ENCODE measurements at places on chromosomes 1 and 21. TPM values are rescaled to one million over a fixed set of nuclear protein-coding genes. Genes with fewer than 3 reads are reported as not detected.

GRCh38 chr1:48947761-48948537 lies 171.3 kb upstream of the BEND5 start:
- H3K36me3 ChIP-seq, result no peaks in the 10 kb centered on the region
- peak overlapping the region; percentile 73 for H3K27ac ChIP-seq
- peaks cover 23% of the 10 kb centered on the region for H3K4me1 ChIP-seq
- H3K27me3 ChIP-seq, result peaks cover 2% of the 10 kb centered on the region

DNA sequence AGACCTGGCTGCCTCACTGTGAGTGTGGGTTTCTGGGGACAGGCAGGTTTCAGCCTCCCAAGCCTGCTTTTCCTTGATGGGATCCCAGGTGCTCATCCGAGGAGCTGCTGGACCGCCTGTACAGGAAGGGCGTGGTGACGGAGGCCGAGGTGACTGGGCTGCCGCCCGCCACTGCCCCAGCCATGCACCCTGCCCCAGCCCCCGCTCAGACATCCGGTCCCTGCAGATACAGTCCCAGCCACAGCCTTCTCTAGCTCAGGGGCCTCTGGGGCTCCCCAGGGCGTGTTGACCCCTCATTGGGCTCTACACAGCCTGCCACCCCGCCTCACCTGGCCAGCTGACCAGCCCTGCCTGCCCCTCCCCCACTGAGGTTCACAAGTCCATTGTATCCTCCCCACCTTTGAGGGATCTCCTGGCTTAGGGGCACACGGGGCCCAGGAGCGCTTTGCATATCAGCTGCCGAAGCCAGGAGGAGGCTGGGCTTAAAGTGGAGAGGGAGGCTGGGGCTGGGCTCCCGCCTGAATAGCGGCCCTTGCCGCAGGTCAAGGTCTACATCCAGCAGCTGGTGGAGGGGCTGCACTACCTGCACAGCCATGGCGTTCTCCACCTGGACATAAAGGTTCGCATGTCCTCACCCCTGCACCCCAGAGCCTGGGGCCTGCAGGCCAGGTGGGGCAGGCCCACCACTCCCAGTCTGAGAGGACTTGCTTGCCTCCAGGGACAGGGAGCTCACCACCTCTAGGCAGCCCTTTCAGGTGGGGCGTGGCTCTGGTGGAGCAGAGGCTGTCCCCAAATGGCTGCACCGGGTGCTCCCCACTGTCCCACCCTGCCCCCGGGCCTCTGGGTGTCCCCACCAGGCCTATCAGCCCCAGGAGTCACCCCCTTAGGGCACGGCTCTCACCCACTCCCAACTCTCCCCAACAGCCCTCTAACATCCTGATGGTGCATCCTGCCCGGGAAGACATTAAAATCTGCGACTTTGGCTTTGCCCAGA lies 38.5 kb downstream of the TRIM11 start:
- H3K4me1 ChIP-seq, result no peaks in the 10 kb centered on the region
- no peak overlapping the region for H3K27ac ChIP-seq
- H3K36me3 ChIP-seq, result no peaks in the 10 kb centered on the region
- DNase-seq, result peak; percentile 17

DNA sequence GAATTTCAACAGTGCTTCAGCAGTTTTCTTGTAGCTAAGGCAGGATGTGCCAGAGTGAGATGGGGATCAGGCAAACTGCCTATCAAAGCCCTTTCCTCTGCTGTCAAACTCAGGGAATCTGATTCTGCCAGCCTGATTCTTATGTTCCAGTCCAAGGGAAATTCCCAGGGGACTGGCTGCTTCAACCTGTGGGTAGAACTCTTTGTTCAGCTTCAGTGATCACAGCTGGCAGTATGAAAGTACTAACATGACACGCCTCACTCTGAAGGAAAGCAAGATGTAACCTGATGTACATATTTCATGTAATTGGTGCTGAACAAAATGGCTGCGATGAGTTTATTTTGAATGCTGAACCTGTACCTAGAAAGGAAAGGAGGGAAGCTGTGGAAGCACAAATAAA lies 40.1 kb upstream of the SLC5A9 start:
- no peak overlapping the region for H3K27ac ChIP-seq
- peaks cover 3% of the 10 kb centered on the region for H3K4me1 ChIP-seq
- no peaks in the 10 kb centered on the region for H3K36me3 ChIP-seq
- DNase-seq, result peak; percentile 18

DNA sequence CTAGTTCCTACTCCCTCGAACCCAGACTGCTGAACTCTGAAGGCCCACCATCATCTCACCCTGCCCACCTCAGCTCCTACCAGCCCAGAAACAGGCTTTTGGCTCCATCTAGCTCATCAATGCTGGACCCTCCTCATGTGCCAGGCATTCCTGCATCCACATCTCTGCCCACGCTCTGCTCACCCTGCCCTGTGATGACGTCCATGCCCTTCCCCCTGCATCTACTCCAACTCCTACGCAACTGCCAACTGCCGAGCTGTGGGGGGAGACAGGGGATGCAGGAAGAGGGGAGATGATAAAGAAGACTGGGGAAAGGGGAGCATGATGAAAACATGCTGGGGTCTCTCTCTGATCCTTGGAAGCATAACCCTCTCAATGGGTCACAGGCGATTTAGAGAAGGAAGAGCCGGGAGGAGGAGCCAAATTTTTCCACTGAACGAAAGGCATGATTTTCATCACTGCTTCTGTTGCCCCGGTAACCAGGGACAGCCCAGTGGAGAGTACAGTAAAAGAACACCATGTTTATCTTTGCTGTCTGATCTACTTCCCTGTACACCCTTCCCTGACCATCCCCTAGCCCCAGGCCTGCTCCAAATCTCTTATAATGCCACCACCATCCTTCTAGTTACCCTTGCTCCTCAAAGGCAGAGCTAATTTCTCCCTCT lies 44.3 kb downstream of the CD34 start:
- no peaks in the 10 kb centered on the region for H3K4me1 ChIP-seq
- DNase-seq, result no peak
- peaks cover 2% of the 10 kb centered on the region for H3K27me3 ChIP-seq
- H3K36me3 ChIP-seq, result no peaks in the 10 kb centered on the region

DNA sequence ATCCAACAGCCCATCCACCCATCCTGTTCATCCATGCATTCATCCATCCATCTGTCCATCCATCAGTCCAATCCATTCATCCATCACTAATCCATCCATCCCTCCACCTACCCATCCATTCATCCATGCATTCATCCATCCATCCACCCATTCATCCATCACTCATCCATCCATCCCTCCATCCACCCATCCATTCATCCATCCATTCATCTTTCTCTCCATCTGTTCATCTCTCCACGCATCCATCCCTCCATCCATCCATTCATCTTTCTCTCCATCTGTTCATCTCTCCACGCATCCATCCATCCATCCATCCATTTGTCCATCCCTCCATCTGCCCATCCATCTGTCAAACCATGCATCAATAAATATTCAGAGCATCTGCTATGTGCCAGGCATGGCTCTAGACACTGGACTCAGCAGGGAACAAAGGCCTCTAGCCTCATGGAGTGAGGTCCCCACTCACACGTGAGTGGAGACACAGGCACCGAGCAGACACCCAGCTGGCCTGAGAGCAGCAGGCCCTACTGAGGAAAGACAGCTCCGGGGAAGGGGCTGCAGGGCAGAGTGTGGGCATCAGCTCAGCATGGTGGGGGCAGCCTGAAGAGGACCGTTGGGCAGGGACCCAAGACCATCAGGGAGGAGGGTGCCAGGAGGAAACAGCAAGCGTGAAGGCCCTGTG lies 9.6 kb downstream of the KRTAP10-1 start:
- peak overlapping the region; percentile 28 for H3K27ac ChIP-seq
- H3K27me3 ChIP-seq, result peaks cover 5% of the 10 kb centered on the region
- no peak overlapping the region for H3K4me3 ChIP-seq
- peaks cover 8% of the 10 kb centered on the region for H3K4me1 ChIP-seq

DNA sequence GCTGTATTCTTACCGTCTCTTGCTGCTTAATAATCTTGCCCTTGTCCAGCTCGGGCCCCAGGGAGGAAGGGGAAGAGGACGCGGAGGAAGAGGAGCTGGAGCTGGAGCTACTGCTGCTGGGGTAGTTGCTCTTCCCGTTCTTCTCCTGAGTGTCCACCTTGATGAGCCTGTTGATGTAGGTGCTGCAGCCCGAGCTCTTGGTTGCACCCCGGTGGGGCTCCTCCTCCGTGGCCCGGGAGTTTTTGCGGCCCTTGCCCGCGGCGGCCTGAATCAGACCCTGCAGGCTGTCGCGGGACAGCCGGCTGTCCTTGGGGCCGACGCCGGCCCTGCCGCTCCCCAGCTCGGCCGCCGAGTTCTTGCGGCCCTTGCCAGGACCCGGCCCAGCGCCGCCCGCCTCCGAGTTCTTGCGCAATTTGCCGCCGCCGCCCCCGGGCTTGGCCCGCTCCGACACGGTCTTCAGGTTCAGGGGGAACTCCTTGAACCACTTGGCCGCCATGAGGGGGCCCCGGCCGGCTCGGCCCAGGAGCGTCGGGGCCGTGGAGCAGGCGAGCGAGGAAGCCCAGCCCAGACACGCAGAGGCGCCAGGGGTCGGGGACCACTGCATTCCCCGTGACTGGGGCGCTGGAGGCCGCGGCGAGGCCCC lies 475 bp upstream of the TDRD10 start:
- peaks cover 5% of the 10 kb centered on the region for H3K36me3 ChIP-seq
- peaks cover 13% of the 10 kb centered on the region for H3K27me3 ChIP-seq
- peak overlapping the region; percentile 38 for H3K4me3 ChIP-seq
- H3K27ac ChIP-seq, result no peak overlapping the region
- H3K4me1 ChIP-seq, result peaks cover 4% of the 10 kb centered on the region

DNA sequence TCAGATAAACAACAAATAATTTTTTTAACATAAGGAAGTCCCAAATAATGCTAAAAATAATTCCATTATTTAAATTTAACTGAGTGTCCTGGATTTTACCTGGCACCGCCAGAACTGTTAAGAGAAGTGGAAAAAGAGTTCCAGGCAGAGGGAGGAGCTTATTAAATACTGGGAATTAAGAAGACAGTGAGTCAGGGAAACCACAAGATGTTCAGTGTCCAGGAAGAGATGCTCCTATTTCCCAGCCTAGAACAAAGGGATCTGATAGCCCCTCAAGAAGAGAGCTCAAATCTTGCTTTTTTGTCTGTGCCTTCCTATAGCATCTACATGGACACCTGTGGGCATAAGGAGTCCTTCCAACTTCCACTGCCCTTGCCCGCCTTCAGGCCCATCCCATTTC lies 85.9 kb downstream of the PGM1 start:
- DNase-seq, result no peak
- H3K27me3 ChIP-seq, result peaks cover 8% of the 10 kb centered on the region
- no peak overlapping the region for H3K4me3 ChIP-seq
- H3K4me1 ChIP-seq, result no peaks in the 10 kb centered on the region
- H3K36me3 ChIP-seq, result peaks cover 23% of the 10 kb centered on the region

DNA sequence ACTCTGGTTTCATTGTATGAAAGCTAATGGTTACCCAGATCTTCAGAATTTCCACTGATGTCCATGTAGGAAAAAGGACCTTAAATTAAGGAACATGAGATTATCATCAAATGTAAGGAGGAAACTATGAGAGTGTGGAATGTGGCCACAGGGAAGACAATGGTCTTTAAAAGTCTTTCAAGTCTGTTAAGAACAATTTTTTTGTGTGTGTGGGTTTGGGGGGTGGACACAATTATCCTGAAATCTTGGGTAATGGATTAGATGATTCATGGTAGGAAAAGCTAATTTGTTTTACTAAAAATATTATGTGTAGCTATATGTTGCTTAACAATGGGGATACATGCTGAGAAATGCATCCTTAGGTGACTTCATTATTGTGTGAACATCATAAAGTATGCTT lies 72.9 kb downstream of the PLA2G4A start:
- no peak overlapping the region for H3K4me3 ChIP-seq
- no peaks in the 10 kb centered on the region for H3K4me1 ChIP-seq
- no peak for DNase-seq
- H3K27ac ChIP-seq, result no peak overlapping the region

DNA sequence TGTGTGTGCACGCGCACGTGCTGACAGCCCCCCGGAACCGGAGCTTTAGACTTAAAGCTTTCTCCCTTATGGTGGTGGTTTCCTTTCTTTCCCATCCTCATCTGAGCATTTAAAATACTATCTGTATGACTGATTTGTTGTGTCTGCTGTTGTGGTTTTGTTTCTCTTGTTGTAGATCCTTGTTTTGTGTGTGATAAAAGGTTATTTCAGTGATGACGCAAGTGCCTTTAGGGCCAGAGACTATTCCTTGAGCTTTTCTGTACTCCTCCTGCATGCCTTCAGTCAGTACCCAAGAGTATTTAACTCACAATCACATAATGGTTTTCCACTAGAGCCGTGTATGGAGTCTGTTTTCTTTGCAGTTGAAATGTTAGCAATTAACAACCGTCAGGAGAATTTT lies 45.4 kb downstream of the LCA5L start:
- H3K4me1 ChIP-seq, result no peaks in the 10 kb centered on the region
- DNase-seq, result no peak
- H3K4me3 ChIP-seq, result no peak overlapping the region
- no peaks in the 10 kb centered on the region for H3K36me3 ChIP-seq
- peaks cover 1% of the 10 kb centered on the region for H3K27me3 ChIP-seq

GRCh38 chr21:36542312-36543101 lies 62.6 kb upstream of the CLDN14 start:
- no peak for DNase-seq
- no peak overlapping the region for H3K27ac ChIP-seq
- H3K36me3 ChIP-seq, result no peaks in the 10 kb centered on the region
- peaks cover 3% of the 10 kb centered on the region for H3K4me1 ChIP-seq
- no peaks in the 10 kb centered on the region for H3K27me3 ChIP-seq

GRCh38 chr21:36927719-36928117 lies 38.8 kb downstream of the HLCS start:
- H3K27me3 ChIP-seq, result peaks cover 2% of the 10 kb centered on the region
- no peak overlapping the region for H3K4me3 ChIP-seq
- peak; percentile 90 for DNase-seq
- H3K27ac ChIP-seq, result peak overlapping the region; percentile 33

GRCh38 chr1:41687007-41687406 lies 202.5 kb upstream of the EDN2 start:
- peaks cover 8% of the 10 kb centered on the region for H3K27me3 ChIP-seq
- no peak overlapping the region for H3K27ac ChIP-seq
- peaks cover 18% of the 10 kb centered on the region for H3K4me1 ChIP-seq
- DNase-seq, result no peak
- no peak overlapping the region for H3K4me3 ChIP-seq

- no peaks in the 10 kb centered on the region for H3K36me3 ChIP-seq
- no peak for DNase-seq
- no peak overlapping the region for H3K4me3 ChIP-seq
- H3K4me1 ChIP-seq, result peaks cover 14% of the 10 kb centered on the region
- H3K27ac ChIP-seq, result no peak overlapping the region
These were observed 2.7 kb upstream of the RBM15 start for GRCh38 chr1:110336300-110337039.

GRCh38 chr1:21005466-21006239 lies 171.0 kb downstream of the EIF4G3 start:
- peaks cover 3% of the 10 kb centered on the region for H3K4me1 ChIP-seq
- H3K4me3 ChIP-seq, result no peak overlapping the region
- no peaks in the 10 kb centered on the region for H3K36me3 ChIP-seq

Gene WASF2
- 47.0 TPM for total RNA-seq

Gene SERPINC1
- not detected for total RNA-seq
